Neural crest cell (in vitro differentiated cells): ENCODE measurements at places on chromosomes 6 and 20.

GRCh38 chr20:44465001-44465560, 10.6 kb upstream of the TTPAL start:
- DNase-seq, result no peak

GRCh38 chr6:41406728-41407489, 71.5 kb downstream of the NCR2 start:
- no peak for DNase-seq

- no peak for DNase-seq
These were observed 367.9 kb upstream of the SLC35B3 start for GRCh38 chr6:8803181-8803760.

DNA sequence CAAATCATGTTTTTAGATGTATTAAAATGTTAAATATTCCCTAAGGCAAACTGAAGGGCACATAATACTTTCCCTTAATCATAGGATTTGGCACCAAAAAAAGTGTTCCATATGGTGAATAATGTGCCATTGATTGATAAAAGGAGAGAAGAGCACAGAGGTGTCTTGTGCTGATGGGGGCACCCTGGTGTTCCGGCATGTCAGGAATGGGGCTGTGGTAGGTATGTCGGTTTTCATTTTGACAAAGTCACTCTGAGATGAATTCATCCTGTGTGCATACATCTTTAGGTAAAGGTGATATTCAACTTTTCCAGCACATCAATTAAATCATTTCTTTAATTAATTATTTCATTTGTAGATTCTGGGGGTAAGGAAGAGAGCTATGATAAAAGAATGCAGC, 36.8 kb downstream of the CENPW start:
- DNase-seq, result no peak

- no peak for DNase-seq
These were observed 984 bp downstream of the VARS2 start for GRCh38 chr6:30914854-30915590.

GRCh38 chr6:90485635-90486277, 101.1 kb downstream of the MAP3K7 start:
- no peak for DNase-seq

- no peak for DNase-seq
These were observed 112.8 kb downstream of the ARHGAP18 start for GRCh38 chr6:129597023-129597713.

DNA sequence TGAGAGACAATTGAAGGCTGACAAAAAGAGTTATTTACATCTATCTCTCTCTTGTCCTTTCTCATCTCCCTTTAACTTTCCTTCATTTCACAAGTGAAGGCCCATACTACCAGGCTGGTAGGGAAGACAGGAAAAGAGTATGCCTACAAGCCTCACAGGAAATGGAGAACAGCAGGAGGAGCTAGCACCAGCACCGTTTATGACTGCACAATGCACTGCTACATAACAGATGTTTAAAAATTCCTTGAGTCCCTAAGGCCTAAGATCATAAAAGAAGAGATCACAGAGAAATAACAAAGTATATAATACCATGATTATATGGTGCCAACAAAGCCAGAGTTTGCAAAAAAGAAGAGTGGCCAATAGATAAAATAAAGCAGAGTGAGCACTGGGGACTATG, 194.8 kb downstream of the UNC5CL start:
- DNase-seq, result no peak

GRCh38 chr6:84151669-84152068, 75.8 kb downstream of the CEP162 start:
- no peak for DNase-seq

- DNase-seq, result no peak
These were observed 137.5 kb downstream of the FOXA2 start for GRCh38 chr20:22446613-22447446.

DNA sequence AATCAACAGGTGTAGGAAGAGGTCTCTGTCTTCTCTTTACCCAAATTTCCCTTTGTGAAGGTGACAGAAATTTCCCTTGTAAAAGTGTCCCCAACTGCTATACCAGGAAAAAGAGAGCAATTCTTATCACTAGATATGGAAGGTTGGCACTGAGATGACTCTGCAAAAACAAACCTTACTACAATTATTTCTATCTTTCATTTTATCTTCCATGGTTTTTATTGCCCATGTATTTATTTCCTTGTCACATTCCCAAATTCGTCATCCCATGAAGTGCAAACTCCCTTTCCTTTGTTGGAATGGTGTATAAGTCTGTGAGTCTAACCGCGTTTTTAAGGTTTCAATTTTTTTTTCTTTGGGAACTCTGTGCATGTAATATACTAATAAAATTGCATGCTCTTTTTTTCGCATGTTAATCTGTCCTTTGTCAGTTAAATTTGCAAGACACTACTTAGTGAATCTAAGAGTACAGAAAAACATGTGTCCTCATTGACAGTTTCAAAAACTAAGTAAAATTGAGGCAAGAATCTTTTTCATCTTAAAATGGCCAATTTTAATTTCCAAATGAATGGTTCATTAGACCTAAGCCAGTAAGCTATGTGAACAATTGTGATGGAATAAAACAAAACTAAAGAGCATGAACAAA, 35.4 kb upstream of the HFE start:
- DNase-seq, result no peak

GRCh38 chr20:21450572-21450971, 53.2 kb upstream of the NKX2-4 start:
- no peak for DNase-seq

GRCh38 chr20:38143238-38143645, 21.8 kb downstream of the TGM2 start:
- no peak for DNase-seq

DNA sequence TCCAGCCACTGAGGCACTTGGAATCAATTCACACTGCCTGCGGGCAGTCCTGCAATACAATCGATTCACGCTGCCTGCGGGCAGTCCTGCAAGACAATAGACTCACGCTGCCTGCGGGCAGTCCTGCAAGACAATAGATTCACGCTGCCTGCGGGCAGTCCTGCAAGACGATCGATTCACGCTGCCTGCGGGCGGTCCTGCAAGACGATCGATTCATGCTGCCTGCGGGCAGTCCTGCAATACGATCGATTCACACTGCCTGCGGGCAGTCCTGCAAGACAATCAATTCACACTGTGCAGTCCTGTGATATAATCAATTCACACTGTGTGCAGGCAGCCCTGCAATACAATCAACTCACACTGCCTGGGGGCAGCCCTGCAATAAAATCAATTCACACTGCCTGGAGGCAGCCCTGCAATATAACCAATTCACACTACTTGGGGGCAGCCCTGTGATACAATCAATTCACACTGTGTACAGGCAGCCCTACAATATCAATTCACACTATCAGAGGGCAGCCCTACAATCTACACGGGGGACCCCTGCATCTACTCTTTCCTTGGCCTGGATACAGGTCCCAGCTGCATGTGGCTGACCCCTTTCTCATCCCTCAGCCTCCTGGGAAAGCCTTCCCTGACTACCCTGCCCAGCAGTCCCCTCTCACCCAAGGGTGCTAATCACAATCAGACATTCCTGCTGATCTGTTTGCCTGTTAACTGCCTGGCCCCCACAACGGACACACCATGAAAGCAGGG, 10.4 kb downstream of the TAF4 start:
- DNase-seq, result no peak

DNA sequence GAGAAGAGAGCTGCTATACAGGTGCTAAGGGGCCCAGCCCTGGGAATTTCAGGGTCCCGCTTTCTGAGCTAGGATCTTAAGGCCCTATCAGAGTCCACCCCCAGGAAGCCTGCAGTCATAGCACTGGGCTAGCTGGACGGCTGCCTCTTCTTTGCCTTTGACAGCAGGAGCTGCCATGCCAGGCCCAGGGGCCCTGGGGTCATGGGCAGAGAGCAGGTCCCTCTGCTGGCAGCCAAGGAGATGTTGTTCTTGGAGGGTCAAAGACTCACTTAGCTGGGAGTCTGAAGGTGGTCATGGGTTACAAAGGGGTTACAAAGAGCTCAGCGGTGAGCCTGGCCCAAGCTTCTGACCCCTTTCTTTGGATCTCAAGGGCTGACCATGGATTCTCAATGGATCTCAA, 52.7 kb downstream of the RPP21 start:
- DNase-seq, result no peak

DNA sequence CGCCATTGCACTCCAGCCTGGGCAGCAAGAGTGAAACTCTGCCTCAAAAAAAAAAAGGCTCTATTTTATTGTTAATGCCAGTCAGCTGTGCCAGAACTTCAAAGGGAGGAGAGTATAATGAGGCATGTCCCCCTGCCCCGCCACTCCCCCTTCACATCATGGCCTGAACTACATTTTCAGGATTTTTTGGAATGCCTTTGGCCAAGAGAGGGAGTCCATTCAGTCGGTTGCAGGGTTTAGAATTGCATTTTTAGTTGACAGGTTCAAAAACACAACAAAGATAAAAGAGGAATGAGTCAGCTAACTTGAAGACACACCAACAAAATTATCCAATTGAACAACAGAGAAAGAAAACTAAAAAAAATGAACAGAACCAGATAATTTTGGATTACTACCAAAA, 59.1 kb downstream of the CEP43 start:
- no peak for DNase-seq

GRCh38 chr20:1205802-1206201, 2.5 kb downstream of the C20orf202 start:
- DNase-seq, result no peak

DNA sequence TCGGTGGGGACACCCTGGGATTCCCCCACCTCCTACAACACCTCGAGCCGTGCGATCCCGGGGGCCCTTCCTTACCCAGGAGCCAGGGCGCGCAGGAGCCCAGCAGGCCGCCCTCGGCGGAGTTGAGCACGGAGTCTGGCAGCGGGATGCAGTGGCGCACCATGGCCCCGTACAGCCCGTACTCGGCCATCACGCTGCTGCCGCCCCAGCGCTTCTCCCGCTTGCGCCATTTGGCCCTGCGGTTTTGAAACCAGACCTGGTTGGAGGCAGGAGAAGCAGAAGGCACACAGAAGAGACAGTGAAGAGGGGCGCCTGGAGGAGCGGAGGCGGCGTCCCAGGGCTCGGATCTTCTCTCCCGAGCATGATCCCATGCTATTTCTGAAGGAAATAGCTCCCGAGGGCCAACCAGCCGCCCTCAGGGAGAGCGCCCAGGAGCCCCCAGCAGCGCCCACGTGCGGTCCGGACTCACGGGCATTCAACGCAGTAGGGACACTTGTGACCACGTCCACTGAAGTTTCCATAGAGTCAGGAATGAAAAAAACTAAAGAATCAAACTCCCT, 4.3 kb downstream of the VSX1 start:
- DNase-seq, result no peak

GRCh38 chr6:155152211-155153076, 111.4 kb upstream of the CLDN20 start:
- DNase-seq, result no peak
